Heart left ventricle (tissue), 16 donors: ENCODE measurements at places on chromosomes 2 and 18. TPM values are rescaled to one million over a fixed set of nuclear protein-coding genes. Genes with fewer than 3 reads are reported as not detected.

GRCh38 chr2:188628989-188629752 lies 337.5 kb downstream of the GULP1 start:
- H3K36me3 ChIP-seq = no peaks in the 10 kb centered on the region
- no peaks in the 10 kb centered on the region for H3K27me3 ChIP-seq
- H3K4me1 ChIP-seq = no peaks in the 10 kb centered on the region
- no peak for DNase-seq
- peak overlapping the region; percentile 3 for H3K27ac ChIP-seq

- H3K4me1 ChIP-seq = peaks cover 11% of the 10 kb centered on the region
- peaks cover 27% of the 10 kb centered on the region for H3K36me3 ChIP-seq
- no peak overlapping the region for H3K27ac ChIP-seq
- no peaks in the 10 kb centered on the region for H3K27me3 ChIP-seq
- no peak overlapping the region for H3K4me3 ChIP-seq
These were observed 39.2 kb downstream of the FECH start for GRCh38 chr18:57547260-57547659.

GRCh38 chr18:5463831-5464230 lies 80.0 kb downstream of the EPB41L3 start:
- H3K27me3 ChIP-seq = no peaks in the 10 kb centered on the region
- no peak overlapping the region for H3K27ac ChIP-seq

DNA sequence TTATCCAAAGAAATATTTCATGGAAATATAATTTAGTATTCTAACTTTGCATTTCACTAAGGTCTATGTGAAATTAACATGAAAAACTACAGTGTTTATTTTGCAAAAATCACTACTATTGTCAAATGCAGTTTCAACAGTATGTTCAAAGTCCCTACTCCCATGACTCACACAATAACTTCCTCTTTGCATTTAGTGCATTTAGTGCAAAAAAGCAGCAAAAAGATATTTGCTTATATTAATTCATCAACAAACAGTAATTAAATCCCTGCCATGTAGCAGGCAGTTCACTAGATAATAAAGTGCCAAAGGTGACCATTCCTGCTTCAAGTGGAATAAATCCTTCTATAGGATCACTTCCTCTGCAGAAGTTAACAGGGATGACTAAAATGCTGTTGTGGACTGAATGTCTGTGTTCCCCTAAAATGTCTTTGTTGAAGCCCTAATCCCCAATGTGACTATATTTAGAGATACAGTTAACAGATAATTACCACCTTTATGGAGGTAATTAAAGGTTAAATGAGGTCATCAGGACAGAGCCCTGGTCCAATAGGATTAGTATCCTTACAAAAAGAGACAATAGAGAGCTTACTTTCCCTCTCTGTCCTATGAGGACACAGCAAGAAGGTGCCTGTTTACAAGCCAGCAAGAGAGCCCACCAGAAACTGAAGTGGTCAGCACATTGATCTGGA lies 61.7 kb downstream of the STK39 start:
- H3K4me1 ChIP-seq = peaks cover 6% of the 10 kb centered on the region
- no peaks in the 10 kb centered on the region for H3K27me3 ChIP-seq
- no peaks in the 10 kb centered on the region for H3K36me3 ChIP-seq
- DNase-seq = no peak

GRCh38 chr2:236862961-236863728 lies 222.5 kb upstream of the COPS8 start:
- DNase-seq = no peak
- H3K27ac ChIP-seq = no peak overlapping the region
- no peaks in the 10 kb centered on the region for H3K27me3 ChIP-seq
- no peaks in the 10 kb centered on the region for H3K36me3 ChIP-seq

GRCh38 chr2:88810488-88810887 lies 119.0 kb downstream of the RPIA start:
- H3K36me3 ChIP-seq = no peaks in the 10 kb centered on the region
- H3K27me3 ChIP-seq = no peaks in the 10 kb centered on the region
- H3K4me3 ChIP-seq = no peak overlapping the region

- H3K4me1 ChIP-seq = peaks cover 99% of the 10 kb centered on the region
- peak overlapping the region; percentile 100 for H3K27ac ChIP-seq
- H3K36me3 ChIP-seq = peaks cover 93% of the 10 kb centered on the region
- no peak for DNase-seq
These were observed 15.9 kb downstream of the GATA6 start for GRCh38 chr18:22185273-22185672.

DNA sequence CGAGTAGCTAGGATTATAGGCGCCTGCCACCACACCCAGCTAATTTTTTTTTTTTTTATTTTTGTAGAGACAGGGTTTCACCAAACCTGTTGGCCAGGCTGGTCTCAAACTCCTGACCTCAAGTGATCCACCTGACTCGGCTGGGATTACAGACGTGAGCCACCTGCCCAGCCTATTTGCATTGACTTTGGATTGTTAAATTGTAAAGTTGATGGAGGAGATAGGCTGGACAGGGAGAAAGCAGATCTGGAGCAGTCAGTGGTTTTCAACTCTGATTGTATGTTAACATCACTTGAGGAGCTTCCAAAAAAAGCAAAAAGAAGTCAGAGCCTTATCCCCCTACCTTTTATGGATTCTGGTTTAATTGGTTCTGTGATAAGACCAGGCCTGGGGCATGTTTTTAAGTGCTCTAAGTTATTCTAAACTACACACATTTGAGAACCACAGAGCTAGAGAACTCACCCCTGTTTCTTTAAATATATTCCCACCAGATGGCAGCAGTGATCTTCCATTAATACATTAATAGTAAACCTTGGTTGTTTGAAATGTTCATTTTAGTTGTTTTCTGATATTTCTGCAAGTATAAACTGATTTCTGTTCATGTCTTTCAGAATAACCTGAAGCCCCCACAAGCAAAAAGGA lies 7.5 kb downstream of the C2orf49 start:
- no peak for DNase-seq
- no peak overlapping the region for H3K4me3 ChIP-seq
- H3K27me3 ChIP-seq = no peaks in the 10 kb centered on the region
- no peak overlapping the region for H3K27ac ChIP-seq
- no peaks in the 10 kb centered on the region for H3K4me1 ChIP-seq
- peaks cover 97% of the 10 kb centered on the region for H3K36me3 ChIP-seq

DNA sequence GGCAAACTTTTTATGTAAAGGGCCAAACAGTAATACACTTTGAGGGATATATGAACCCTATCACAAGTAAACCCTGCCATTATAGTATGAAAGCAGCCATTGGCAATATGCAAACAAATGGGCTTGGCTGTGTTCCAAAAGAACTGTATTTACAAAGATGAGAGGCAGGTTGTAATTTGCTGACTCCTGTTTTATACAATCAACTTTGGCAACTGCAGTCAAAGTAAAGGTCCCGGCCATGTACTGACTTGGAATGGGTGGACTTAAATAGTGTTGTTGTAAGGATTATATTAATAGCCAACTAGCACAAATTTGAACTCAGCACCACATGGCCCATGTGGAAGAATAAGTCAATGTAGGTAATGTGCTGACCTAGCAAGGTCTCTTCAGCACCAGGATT lies 223.4 kb downstream of the WDPCP start:
- no peak overlapping the region for H3K4me3 ChIP-seq
- no peaks in the 10 kb centered on the region for H3K4me1 ChIP-seq
- no peaks in the 10 kb centered on the region for H3K36me3 ChIP-seq
- DNase-seq = no peak
- H3K27me3 ChIP-seq = no peaks in the 10 kb centered on the region

DNA sequence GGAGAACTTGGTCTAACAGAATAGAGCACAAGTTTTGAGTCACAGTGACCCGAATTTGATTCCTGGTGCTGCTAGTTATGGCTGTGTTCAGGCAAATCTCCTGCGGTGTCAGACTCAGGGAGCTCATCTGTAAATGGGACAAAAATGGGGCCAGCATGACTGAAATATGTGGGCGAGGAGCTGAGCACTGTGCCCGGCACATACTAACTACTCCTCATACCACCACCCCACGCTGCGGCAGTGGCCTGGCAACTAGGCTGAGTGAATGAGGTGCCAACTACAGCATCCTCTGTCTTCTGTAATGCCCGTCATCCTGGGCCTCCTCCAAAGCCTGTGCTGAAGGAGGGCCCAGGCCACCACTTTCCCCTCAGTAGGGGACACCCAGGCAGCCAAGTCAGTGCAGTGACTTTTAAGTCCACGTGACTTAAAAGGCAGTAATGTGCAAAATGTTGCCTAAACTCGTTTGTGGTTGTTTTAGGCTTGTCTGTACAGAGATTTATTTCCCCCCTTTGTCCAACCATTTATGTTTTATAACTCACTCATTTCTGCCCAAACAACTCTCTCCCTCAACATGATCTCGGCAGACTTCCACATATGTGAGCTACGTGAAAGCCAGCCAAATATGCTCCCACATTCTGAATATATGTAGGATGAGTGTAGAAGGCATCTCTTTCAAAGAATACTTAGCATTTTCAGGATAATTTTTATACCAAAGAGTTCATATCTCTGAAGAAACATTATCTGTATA lies 773.7 kb downstream of the TSN start:
- H3K4me3 ChIP-seq = no peak overlapping the region
- no peaks in the 10 kb centered on the region for H3K27me3 ChIP-seq
- H3K27ac ChIP-seq = no peak overlapping the region
- H3K4me1 ChIP-seq = no peaks in the 10 kb centered on the region
- no peaks in the 10 kb centered on the region for H3K36me3 ChIP-seq

DNA sequence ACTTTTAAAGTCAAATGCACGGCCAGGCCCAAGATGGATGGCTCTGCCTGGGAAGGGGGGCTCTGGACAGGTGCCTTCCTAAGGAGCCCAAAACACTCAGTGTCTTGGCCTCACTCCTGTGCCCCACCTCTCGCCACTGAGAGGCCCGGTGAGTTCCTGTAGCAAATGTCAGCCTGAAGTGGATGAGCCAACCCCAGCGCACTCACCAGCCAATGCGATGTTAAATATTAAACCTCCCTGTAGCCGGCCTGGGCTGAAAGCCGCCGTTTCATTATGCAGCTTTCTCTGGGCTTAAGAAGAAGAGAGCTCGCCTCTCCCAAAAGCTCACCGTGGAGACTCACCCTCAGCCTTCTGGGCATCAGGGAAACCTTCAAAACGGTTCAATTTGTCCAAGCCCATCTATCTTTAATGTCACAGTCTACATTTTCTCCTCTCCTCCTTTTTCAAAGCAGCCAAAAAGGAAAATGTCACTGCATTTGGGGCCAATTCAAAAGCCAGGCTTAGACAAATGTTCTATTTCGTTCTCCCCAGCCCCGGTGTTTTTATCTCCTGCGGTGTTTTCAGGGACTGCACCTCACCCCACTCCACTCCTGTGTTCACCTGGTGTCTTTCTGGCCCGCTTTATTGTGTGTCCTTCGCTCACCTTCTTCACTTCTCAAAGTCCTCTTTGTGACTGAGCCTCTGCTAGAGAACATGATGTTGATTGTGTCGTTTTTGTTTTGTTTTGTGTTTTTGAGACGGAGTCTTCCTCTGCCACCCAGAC lies 124.0 kb downstream of the NRP2 start:
- H3K36me3 ChIP-seq = no peaks in the 10 kb centered on the region
- H3K4me3 ChIP-seq = no peak overlapping the region
- DNase-seq = no peak
- H3K4me1 ChIP-seq = no peaks in the 10 kb centered on the region

The AP1S3 gene
- total RNA-seq = 0.63 TPM

The PNO1 gene
- total RNA-seq = 11.3 TPM

The MALL gene
- 13.0 TPM for total RNA-seq

The ST6GAL2 gene
- 0.40 TPM for total RNA-seq

The IL1RL2 gene
- total RNA-seq = 0.30 TPM

The ACMSD gene
- not detected for total RNA-seq

The ATP6V1C2 gene
- not detected for total RNA-seq
